HS-27A (cell line): ENCODE measurements at places on chromosomes 11 and 22.

DNA sequence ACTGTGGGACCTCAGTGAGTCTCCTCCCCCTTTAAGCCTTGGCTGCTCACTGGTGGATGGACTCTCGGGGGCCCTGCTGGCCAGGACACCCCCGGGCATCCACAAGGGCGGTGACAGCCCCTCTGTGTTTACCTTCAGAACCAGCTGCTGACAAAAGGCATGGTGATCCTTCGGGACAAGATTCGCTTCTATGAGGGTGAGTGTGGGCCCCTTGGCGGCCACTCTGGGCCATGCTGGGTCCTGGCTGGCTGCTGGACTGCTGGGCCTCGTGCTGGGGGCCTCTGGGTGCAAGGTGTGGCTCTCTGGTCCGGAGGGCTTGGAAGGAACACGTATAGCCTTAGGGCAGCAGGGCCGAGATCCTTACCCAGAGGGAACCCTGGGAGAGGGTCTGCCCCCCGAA is 24.4 kb downstream of the PRR5 start:
- no peak for DNase-seq

DNA sequence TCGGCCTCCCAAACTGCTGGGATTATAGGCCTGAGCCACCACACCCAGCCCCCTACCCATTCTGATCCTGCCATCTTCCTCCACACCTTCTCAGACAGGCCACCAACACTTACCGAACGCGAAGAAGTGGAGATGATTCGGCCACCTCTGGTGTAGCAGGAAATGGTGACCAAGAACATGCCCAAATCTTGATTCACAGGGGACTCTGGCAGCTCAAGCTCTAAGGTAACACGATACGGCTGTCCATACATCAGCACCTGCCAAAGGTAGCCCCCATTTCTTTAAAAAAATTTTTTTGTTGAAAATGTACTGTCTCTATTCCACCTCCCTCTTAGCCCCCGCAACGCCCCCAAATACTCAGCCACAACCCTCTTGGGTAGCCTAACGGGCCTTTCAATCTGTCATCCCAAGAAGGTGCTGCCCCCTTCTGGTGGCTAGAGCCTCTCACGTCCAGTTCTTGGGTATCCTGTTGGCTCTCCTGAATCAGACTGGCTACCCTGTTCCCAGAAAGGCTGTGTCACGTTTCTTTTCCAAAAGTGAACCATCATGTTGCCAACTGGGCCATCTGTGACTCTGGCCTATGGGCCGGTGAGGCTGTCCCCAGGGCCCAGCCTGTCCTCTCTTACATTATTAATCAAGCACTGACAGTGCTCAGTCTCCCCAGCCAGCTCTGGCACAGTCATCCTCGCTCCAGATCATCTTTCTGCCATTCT is 5.3 kb upstream of the LRRN4CL start:
- DNase-seq, result no peak

DNA sequence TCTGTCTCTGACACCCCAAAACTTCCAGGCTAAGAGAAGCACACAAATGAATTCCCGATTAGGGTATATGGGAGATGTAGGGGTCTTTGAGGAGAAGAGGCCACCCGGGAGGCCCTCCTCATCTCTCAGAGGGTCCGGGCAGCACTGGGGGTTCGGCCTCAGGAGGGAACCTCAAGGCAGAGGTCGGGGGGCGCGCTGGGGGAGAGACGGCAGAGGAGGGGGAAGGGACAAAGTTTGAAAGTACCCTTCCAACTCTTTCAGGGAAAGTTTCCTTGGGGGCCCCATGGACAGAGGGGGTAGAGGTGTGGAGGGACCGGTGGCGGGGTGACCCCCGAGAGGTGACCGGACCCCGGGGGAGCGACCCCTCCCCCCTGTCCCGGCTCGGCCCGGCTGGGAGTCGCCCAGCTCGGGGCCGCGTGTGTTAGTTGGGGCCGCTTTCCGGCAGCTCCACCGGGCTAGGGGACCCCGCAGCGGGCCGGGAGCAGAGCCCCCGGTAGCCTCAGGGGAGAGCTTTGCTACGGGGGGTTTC is 3.3 kb upstream of the GCAT start:
- no peak for DNase-seq

DNA sequence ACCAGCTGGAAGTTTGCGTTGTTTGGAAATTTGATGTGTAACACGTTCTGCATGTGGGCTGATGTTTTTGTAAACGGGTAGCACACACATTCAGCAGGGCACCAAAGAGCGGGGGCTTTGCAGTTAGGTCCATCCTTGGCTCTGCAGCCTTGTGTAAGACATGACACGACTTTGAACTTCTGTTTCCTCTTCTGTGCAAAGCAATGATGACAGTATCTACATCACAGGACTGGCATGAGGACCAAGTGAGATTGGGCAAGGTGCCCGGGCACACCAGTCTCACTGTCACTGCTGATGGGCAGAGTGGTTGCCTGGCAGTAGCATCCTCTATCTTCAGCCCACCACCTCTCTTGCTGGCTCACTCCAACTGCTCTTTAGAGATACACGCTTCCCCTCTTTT is 3.3 kb downstream of the TCN2 start:
- DNase-seq, result no peak

GRCh38 chr11:34226210-34226609 is 120.8 kb downstream of the NAT10 start:
- no peak for DNase-seq

GRCh38 chr11:8930456-8931175 is 2.1 kb downstream of the C11orf16 start:
- no peak for DNase-seq

DNA sequence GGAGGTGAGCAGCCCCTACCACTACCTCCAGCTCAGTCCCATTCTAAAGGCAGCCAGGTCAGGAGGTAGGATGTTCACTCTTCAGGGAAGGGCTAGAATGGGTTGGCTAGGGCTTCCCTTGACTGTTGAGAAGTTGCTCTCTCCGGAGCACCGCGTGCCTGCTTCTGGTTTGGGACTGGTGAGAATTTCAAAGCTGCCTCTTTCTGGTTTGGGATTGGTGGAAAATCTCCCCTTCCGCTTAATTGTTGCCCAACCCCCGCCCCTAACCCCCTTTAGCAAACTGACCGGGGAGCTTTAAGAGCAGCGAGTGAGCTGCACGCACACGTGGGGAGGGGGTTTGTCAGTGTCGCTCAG is 686 bp downstream of the USP2 start:
- DNase-seq, result no peak

- DNase-seq, result no peak
Measured at GRCh38 chr11:68709062-68709461, 24.7 kb downstream of the GAL start.

- peak; percentile 20 for DNase-seq
Measured at GRCh38 chr11:10858439-10859325, 829 bp upstream of the ZBED5 start.

DNA sequence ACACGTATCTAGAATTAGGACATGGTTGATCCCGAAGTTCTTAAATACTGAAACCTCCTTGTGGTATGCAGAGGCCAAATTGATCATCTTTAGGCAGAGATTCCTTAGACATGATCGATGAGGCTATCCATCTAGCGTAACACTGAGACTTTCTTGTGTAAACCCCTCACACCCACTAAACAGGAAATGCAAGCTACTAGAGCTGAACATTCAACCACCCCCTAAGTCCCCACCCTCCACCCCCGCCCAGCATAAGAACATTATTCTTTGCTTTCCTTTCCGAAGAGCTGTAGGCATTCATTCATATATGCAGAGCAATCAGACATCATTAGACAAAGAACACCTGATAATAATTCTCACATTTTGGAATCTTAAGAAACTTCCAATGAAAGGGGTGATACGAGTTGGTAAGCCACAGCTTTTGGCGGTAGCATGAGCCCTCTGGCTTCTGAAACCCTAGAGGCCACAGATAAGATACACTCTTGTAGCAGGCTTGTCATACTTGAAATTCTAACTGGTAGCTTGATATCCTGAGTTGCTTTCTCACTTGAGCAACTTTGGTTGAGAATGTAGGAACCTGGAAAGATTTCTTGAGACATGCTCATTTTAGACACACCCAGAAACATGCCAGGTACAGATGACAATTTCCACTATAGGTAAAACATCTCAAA is 42.2 kb downstream of the FLI1 start:
- no peak for DNase-seq

- DNase-seq, result no peak
Measured at GRCh38 chr11:102727890-102728289, 3.1 kb upstream of the MMP8 start.

GRCh38 chr11:74592063-74592440 is 330 bp upstream of the POLD3 start:
- DNase-seq, result no peak

GRCh38 chr11:115698243-115698642 is 194.0 kb upstream of the CADM1 start:
- no peak for DNase-seq

- no peak for DNase-seq
Measured at GRCh38 chr22:41770715-41771468, 29.6 kb upstream of the CCDC134 start.

- DNase-seq, result no peak
Measured at GRCh38 chr11:849104-849824, 6.6 kb downstream of the TSPAN4 start.

GRCh38 chr22:42760806-42761565 is 40.3 kb upstream of the A4GALT start:
- no peak for DNase-seq

- no peak for DNase-seq
Measured at GRCh38 chr22:42261296-42261695, 9.2 kb downstream of the TCF20 start.

DNA sequence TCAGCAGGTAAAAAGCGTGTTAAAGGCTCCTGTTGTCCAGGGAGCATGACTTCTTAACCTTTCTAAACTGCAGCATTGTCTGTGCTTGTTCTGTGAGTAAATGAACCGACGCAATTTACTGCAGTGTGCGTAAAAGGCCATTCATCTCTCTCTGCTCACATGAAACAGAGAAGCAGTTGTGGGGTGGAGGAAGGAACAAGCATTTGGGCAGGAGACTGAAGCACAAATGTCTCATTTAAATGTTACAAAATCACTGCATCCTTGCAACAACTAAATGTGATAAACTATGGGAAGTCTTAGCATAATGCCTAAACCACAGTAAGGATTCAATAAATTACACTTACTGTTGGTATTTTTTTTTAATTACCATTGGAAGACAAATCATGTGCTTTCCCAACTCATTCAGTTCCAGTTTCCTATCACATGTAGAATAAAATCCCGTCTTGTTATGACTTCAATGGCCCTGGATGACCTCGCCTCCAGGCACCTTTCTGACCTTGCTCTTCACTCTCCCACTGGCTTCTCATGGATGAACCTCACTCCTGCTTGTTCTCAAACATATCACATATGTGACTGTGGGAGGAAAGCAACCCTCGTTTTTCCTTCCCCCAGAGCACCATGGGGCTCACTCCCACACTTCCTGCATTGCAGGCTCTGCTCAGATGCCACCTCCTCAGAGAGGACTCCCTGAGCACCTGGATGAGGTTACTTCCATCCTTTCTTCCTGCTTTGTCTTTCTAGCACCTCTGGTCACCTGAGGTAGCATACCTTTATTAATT is 21.6 kb upstream of the RFPL2 start:
- no peak for DNase-seq

- DNase-seq, result no peak
Measured at GRCh38 chr22:38607680-38608079, 37.7 kb upstream of the DMC1 start.

GRCh38 chr22:46484861-46485595 is 52.4 kb downstream of the CELSR1 start:
- DNase-seq, result no peak

DNA sequence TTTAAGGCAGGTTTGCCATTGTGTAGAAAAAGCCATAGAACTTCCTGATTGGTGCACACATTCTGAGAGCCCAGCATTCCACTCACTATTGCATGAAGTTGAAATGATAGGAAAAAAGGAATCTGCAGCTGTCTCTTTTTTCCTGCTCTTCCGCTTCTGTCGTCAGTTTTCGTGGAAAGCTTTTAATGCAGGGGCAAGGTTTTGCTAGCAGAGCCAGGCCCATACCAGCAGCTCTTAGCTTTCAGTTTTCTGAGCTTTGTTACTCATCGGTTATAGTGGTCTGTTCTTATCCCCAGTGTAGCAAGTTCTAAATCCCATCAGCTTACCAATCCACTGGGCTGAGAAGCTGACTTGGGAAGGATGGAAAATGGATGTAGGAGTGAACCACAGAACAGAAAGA is 162.9 kb upstream of the TTC12 start:
- DNase-seq, result no peak

DNA sequence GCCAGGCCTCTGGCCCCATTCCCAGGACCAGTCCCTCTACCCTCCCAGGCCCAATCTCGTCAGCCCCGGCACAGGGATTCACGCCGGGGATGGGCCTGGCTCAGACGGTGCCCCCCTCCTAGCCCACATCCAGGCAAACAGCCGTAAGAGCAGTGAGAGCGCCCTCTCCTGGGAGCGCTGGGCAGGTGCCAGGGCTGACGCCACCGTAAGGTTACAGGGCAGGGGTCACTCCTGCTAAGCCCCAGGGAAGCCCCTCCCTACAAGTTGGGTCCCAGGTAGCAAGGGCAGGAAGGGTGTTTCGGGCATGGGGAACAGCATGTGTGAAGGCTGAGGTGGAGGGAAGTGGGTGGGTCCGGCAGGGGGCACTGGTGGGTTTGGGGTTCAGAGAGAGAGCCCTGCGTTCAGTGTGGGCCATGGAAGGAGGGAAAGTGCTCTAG is 19.2 kb upstream of the PPARA start:
- no peak for DNase-seq

DNA sequence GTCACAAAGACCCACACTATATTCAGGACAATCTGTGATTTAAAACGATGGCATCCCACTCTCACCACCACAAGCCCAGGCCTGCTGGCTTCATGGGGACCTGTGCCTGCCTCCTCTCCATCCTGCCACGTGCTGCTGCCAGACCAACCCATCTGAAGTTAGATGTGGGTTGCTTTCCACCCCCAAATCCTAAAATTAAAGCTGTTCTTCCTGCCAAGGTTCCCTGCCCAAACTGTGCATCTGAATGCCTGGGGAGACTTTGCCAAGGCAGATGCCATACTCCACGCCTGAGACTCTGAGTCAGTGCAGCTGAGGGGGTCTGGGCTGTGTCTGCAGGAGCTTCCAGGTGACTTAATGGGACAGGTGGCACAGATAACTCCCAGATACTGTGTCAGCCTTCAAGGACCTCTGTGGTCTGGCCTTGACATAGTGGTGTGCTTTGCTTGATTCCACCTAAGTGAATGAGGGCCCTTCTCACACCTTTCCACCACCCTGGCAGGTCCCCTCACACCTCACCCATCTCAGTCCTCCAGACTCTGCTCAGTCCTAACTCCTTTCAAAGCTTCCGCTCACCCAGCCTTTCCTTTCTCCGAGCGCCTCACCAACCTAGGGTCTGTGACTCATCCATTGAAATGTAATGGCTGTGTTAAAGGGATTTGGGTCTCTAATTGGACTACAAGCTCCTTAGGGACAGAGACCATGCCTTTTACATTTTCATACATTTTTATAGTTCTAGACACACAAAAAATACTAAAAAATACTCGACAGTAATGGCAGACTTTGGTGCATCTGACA is 18.6 kb downstream of the ADAMTS8 start:
- no peak for DNase-seq
